AG09319 (cell line): ENCODE measurements at places on chromosomes 11 and 22.

GRCh38 chr11:117706322-117706814 lies 90.6 kb downstream of the DSCAML1 start:
- no peak for DNase-seq

DNA sequence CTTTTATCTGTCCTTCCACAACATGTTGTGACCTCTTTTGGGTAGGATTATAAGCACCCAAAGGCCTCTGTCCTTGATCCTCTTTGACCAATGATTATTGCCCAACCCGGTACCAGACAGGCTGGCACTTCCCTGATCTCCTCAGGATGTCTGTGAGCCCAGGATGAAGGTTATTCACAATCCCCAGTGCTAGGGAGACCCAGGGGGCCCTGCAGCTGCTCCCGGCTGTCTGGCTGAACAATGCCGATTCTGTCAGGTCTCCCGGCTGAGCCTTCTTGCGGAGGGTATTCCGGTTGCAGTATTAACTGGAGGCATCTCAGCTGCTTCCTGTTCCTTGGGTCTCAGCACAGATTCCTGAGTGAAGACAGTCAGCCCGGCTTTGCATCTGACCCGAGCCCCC lies 71.2 kb upstream of the CDON start:
- no peak for DNase-seq

DNA sequence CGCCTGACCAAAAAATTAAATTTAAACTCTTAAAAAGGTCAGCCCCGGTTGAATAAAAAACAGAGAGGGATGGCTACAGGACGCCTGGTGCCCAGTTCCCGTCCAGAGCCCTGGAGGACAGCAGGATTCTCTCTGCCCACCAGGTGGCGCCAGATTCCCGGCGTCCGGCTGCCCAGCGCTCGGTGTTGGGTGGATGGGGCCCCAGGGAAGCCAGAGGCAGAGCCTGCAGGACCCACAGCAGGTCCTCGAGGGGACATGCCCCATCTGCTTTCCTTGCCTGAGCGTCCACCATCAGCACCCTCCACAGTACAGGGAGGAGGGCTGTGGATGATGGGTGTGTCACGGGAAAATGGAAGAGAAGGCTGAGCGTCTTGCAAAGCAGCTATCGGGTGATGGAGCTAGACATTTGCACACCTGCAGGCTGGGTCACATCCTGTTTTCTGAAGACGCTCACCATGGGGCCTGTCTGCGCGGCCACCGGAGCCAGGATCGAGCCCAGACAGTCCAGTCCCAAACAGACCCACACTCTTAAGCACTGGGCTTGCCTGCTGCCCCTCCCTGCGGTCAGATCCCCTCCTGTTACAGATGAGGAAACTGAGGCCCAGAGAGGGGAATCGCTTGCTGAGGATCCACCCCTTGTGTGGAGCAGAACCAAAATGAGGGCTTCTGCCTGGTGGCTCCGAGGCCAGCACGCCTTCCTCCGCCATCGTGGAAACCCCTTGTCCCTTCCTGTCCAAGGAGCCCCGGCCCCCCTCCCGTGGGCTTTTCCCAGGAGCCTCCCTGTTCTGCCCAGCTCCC lies 18.5 kb upstream of the CBX7 start:
- no peak for DNase-seq

GRCh38 chr22:42438293-42438650 lies 6.1 kb upstream of the NFAM1 start:
- DNase-seq: no peak

- no peak for DNase-seq
Measured at GRCh38 chr11:128476729-128477128, 110.6 kb downstream of the ETS1 start.

GRCh38 chr11:5691964-5692361 lies 2.4 kb downstream of the TRIM22 start:
- no peak for DNase-seq

DNA sequence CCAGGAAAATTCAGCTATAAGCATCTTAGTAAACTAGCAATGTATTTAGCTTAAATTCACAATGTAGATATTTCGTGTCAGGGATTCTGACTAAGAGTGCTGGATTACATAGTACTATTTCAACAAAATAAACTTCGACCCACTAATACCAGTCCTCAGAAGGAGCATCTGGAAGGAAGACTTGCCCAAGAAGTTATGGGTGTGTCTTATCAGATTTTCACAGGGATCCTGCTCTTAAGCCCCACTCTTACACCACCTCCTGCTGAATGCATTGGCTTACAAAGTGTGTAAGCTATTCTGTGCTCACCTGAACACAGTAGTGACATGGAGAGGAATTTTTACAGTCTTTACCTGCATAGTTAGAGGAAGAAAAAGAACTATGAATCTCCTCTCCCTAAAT lies 35.4 kb upstream of the ANO5 start:
- no peak for DNase-seq

DNA sequence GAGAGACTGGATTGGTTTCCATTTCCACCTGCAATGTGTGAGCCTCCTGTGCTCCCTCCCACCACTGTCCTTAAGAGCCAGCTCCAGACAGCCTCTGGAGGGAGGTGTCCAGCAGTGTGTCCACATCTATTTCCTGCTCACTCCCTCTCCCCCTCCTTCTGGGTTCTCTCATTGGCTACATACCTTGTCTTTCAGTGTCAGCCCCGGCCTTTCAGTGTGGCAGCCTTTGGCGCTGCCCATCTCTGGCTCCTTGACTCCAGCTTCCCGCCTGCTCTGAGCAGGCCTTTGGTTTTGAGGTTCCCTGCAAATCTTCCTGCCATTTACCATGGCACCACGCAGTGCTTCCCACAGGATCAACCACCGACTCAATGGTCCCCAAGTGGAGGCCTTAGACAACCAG lies 19.0 kb upstream of the PTPRJ start:
- DNase-seq: no peak

DNA sequence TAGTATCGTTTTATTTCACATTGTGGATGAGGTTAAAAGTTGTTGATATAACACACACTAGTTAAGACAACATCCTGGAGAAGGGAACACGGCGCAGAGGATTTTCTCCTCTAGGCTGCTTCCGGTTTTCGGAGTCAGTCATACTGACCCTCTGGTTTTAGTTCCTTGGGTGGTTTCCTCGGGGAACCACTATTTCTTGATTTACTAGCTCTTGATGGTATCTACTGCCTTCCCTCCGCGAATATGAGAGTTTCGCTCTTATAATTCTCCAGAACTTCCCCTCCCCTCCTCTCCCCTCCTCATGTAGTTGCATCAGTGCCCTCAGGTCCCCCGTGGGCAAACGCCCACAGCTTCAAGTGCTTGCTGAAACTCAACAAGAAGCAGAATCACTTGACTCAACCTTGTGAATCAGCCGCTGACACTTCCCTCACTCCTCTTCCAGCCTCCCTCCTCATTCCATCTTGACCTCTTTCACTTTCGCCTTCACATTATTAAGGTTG lies 15.9 kb upstream of the APOBEC3A start:
- DNase-seq: no peak

- no peak for DNase-seq
Measured at GRCh38 chr22:21952586-21953571, at the start of gene PPM1F. Gene PPM1F, minus strand, starts transcription at chr22:21952848. Its CDS starts 6,800 bp downstream, at chr22:21946048.
